Hematopoietic multipotent progenitor cell treated with erythropoietin and hydrocortisone succinate and interleukin-3 and kit ligand, for 6 days (in vitro differentiated cells): ENCODE measurements at places on chromosomes 2 and 18.
A peak's percentile ranks its signal among the peaks of the same experiment; 100 is the strongest.

GRCh38 chr2:147843391-147843863 is 1.4 kb upstream of the ACVR2A start:
- DNase-seq, result no peak

GRCh38 chr2:185316383-185316782 is 422.2 kb upstream of the FSIP2 start:
- peak; percentile 17 for DNase-seq

- no peak for DNase-seq
These were observed 8.6 kb downstream of the ALPG start for GRCh38 chr2:232415138-232415690.

DNA sequence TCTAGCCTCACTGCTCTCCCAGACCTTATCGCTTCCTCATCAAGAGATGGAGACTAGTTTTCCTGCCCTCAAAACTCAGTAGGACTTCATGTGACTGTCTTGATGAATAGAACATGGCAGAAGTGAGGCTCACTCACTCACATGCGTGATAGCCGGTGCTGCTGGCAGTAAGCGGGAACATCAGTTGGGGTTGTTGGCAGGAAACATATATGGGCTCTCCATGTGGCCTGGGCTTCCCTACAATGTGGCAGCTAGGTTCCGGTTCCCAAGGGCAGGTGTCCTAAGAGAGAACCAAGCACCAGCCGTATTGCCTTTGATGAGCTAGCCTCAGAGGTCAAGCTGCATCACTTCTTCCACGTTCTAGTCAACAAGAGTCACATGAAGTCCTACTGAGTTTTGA is 15.2 kb upstream of the FAHD2A start:
- no peak for DNase-seq

GRCh38 chr2:23656597-23656973 is 270.3 kb downstream of the ATAD2B start:
- no peak for DNase-seq

GRCh38 chr18:59957957-59958356 is 58.2 kb downstream of the PMAIP1 start:
- DNase-seq, result peak; percentile 98

- DNase-seq, result peak; percentile 38
These were observed 105.5 kb downstream of the UGGT1 start for GRCh38 chr2:128196471-128196931.

- no peak for DNase-seq
These were observed 38.2 kb downstream of the LMAN2L start for GRCh38 chr2:96701636-96702035.

DNA sequence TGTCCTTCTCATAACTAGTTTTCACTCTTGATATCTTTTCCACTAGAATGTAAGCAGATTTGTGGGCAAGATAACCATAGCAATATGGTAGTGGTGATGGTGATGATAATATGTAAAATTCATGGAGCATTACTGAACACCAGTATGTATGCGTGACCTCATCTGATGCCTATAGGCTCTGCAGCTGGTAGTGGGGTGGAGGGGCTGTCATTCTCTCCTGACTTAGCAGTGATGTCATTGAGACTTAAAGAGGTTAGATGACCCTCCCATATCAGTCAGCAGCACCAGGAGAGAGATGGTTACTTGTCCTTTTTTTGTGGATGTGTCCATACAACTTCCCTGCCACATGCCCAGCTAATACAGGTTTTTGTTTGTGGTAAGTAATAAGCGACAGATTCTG is 27.9 kb downstream of the PARD3B start:
- no peak for DNase-seq

- peak; percentile 21 for DNase-seq
These were observed 9.1 kb downstream of the TNP1 start for GRCh38 chr2:216850665-216851322.

GRCh38 chr2:62364791-62365528 is 141.0 kb downstream of the TMEM17 start:
- peak; percentile 30 for DNase-seq
